Activated CD4-positive, alpha-beta T cell treated with anti-CD3 and anti-CD28 coated beads, Interleukin-2, Interleukin-4, amounts not matched to agents 100 ng/mL and 50 ng/mL, durations not matched to agents 16 hours and 8 hours (primary cell): ENCODE measurements at places on chromosomes 1 and 21.

DNA sequence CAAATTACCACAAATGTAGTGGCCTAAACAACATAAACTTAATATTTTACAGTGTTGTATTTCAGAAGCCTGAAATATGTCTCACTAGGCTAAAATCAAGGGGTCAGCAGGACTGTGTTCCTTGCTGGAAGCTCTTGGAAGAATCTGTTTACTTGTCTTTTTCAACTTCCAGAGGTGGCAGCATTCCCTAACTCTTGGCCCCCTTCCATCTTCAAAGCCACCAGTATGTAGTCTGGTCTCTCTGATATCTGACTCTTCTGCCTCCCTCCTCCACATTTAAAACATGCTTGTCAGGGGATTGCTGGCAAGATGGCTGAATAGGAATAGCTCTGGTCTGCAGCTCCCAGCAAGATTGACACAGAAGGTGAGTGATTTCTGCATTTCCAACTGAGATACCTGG is 567.5 kb downstream of the PLA2G4A start:
- DNase-seq: no peak

- DNase-seq: no peak
Measured at GRCh38 chr1:208171616-208172422, 72.4 kb downstream of the PLXNA2 start.

DNA sequence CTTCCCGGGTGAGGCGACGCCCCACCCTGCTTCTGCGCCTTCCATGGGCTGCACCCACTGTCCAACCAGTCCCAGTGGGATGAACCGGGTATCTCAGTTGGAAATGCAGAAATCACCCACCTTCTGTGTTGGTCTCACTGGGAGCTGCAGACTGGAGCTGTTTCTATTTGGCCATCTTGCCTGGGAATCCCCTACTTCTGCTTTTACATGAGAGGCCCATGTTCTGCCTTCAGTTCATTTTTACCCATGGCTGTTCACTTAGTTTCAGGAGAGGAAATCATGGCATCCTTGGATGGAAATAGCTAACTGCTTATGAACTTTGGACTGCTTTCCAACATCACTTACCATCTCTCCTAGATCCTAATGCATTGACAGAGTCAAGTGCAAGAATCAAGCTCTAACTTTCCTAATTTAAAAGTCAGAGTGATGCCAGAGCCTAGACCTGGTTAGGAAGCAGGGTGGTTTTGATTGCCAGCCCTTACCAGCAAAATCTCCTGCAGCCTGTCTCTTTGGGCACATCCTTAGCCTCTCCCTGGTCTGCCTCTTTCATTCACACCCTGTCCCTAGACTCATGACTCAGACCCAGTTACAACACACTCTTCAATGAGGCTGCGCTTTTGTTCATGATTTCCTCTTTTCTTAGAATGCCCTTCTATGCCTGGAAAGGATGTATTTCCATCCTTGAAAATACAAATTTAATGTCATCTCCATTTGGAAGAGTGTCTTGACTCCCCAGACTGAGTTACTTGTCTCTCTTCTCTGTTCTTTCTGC is 137.2 kb downstream of the KCTD3 start:
- no peak for DNase-seq

DNA sequence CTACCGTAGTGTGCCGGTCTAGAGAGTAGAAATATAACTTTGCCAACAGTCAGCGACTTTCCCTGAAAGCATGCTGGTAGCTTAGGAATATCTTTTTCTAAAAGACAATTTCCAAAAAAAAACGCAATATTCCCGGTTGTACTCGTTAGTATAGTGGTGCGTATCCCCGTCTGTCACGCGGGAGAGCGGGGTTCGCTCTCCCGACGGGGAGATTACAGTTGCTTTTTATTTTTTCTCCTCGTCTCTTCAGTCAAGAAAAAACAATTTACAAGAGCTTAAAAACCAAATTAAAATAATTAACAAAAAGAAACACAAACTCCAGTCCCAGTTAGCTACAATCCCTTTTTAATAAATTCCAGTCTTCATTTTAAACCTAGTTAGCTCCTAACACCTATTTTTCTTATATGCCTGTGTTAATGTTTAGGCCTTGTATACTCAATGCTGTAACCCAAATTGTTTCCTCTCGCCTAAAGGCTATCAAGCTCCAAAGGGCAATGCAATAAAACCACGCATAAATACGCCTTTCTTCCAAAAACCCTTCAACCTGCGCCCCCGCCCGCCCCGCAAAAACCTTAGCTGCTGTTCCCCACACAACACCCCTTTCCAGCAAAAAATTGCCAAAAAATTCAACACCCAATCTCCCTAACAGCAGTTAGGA is 7.8 kb downstream of the HSPA6 start:
- no peak for DNase-seq

- no peak for DNase-seq
Measured at GRCh38 chr1:246781212-246781611, 57.0 kb downstream of the SCCPDH start.
